Activated CD4-positive, alpha-beta T cell treated with anti-CD3 and anti-CD28 coated beads for 36 hours (primary cell): ENCODE measurements at places on chromosomes 4 and X. TPM values are rescaled to one million over a fixed set of nuclear protein-coding genes. Genes with fewer than 3 reads are reported as not detected.

Gene KDM6A
- total RNA-seq, result 24.2 TPM

Gene SMIM43
- total RNA-seq, result not detected

Gene MAMLD1
- 1.5 TPM for total RNA-seq

Gene MAGEA3
- total RNA-seq, result not detected

Gene PHKA1
- total RNA-seq, result 9.4 TPM

Gene FHDC1
- total RNA-seq, result 0.09 TPM

Gene SGMS2
- total RNA-seq, result 1.8 TPM
